ENCODE measurements at places on chromosomes 1 and 21.

- DNase-seq: no peak
Measured at GRCh38 chr1:46585312-46585938, 18.6 kb downstream of the MKNK1 start.

GRCh38 chr1:23545851-23546250, 13.4 kb downstream of the ID3 start:
- no peak for DNase-seq

- DNase-seq: no peak
Measured at GRCh38 chr1:151221616-151222015, 23.3 kb downstream of the PIP5K1A start.

- no peak for DNase-seq
Measured at GRCh38 chr1:27253596-27253995, 19.2 kb downstream of the WDTC1 start.

DNA sequence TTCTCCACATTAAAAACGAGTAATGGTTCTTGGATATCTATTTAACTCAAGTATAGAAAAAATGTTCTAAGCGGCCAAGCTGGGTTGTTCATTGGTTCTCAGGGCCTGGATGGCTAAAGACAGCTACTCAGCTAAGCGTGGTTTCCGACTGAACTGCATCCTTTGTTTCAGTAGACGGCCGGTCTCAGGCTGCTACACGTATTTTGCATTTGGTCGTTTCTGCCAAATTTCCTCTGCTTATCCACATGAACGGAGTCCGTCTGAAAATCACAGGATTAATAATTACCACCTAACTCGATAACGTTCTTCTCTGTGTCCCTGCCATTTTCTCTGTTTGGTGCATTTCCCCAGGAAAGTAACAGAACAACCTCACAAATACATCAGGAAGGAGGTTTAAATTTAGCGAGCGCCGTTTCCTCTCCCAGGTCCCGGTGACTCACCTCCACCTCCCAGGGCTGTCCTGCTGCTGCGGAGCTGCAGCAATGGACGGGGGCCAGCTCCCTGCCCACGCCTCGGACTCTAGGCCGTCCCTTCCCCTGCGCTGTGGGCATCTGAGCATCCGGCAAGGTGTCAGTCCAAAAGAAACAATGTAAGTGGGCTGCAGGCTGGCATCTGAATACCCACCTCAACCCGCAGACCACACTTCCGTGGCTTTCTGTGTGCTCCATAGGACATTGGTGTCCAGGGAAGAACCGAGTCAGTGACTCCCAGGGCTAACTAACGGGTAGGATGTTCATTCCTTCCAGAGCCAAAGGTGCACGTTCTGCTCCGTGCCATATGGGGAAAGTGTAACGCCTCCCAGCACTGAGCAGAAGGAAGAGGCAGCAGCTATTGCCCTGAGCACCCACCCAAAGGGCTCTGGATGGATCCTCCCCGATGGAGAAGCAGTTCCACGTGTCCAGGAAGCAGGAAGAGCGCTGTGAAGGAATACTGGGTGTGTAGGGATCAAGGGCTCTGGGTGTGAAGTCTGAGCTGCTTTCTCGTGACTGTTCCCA, 4.1 kb upstream of the GABRD start:
- DNase-seq: no peak

DNA sequence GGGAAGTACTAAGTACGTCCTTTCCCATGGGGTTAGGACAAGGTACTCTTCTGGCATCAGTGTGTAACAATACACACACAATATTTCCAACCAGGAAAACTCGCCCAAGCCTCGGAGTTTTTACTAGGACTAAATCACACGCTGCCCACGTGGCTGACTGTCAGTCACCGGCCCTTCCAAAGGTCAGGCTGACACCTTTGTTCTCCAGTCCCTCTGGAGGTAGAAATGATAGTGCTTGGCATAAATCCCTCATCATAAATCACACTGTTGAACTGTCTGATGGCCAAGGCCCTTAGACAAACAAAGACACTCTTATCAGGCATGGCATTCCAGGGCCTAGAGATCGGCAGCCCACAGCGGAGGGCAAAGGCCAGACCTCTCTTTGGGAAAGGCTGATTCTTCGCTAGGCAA, 16.9 kb upstream of the SLAMF9 start:
- DNase-seq: no peak

Measured in NCI-H446 (cell line).